ENCODE measurements at places on chromosomes 2 and 18.

- no peak for DNase-seq
Measured at GRCh38 chr2:43347746-43348145, 121.3 kb upstream of the ZFP36L2 start.

- DNase-seq: no peak
Measured at GRCh38 chr2:230703514-230703913, 9.1 kb upstream of the CAB39 start.

- DNase-seq: no peak
Measured at GRCh38 chr2:53690876-53691275, 76.7 kb upstream of the CHAC2 start.

GRCh38 chr2:74080346-74080745 lies 67.4 kb downstream of the BOLA3 start:
- DNase-seq: no peak

DNA sequence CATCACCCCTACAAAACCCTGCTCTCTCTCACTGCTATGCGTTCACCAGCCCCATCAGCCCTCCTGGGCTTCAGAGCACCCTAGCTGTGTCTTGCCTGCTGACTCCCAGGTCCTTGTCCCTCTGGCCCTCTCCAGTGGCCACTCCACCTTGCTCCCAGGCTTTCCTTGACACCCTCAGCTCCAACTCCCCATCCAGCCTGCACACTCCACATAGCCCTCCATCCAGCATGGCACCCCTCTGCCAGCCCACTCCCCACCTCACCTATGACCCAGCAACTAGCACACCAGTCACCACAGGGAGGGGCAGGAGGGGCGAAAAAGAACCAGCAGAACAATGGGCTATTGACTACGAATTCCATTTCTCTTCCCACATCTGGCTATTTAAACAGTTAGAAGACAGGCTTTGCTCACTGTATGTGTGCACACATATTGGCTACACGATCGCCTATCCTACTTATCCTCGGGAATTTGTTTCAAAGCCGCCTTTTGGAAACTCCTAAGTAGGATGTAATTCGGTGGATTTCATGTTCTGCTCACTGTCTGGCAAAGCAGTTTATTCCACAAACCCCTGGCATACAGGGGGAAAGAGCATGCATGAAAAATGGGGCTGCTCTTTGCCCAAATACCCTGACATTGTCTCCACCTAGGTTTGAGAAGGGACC lies 195.3 kb downstream of the SMAD2 start:
- no peak for DNase-seq

GRCh38 chr2:44689516-44689915 lies 252.0 kb upstream of the SIX3 start:
- no peak for DNase-seq

GRCh38 chr18:70387027-70387426 lies 98.2 kb downstream of the SOCS6 start:
- no peak for DNase-seq

DNA sequence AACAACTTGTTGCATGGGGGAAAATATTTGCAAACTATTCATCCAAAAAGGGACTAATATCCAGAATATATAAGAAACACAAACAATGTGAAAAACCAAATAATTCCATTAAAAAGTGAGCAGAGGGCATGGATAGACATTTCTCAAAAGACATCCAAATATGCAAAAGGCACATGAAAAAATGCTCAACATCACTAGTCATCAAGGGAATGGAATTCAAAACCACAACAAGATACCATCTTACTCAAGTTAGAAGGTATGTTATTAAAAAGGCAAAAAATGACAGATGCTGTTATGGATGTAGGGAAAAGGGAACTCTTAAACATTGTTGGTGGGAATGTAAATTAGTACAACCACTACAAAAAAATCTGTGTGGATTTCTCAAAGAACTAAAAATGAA lies 396.5 kb downstream of the CCDC85A start:
- DNase-seq: no peak

- DNase-seq: no peak
Measured at GRCh38 chr2:191703079-191703725, 25.3 kb downstream of the NABP1 start.

DNA sequence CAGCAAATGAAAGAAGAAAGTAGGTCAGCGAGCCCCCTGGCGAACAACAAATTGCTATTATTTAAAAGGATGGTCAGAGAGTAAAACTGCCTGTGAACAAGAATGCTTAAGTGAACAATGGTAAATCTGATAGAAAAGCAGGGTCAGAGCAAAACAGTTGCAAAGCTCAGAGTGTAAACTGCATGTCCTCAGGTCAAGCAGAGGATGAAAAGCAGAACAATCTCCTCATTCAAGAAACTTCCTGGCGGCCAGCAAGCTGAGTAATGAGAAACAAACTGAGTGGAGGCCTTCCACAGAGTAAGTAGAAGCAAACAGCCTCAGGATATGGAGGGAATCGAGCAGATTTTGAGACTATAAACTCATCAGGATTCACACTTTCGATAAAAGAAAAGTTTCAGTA lies 117.9 kb downstream of the PPP1R1C start:
- DNase-seq: no peak

- DNase-seq: no peak
Measured at GRCh38 chr18:33708876-33709275, 130.9 kb downstream of the ASXL3 start.

DNA sequence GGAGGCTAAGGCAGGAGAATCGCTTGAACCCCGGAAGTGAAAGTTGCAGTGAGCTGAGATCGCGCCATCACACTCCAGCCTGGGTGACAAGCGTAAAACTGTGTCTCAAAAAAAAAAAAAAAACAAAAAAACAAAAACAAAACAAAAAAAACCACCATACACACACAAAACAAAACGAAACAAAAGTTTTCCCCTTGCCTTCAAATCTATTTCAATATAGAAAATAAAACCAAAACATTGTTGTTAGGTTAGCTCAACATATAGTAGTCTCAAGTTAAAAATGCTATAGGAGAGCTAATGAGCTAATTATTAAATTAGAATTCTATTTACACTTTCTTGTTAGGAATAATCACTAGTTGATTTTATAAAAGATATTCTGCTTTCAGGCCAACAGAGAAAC lies 43.3 kb downstream of the FBXO11 start:
- DNase-seq: no peak

DNA sequence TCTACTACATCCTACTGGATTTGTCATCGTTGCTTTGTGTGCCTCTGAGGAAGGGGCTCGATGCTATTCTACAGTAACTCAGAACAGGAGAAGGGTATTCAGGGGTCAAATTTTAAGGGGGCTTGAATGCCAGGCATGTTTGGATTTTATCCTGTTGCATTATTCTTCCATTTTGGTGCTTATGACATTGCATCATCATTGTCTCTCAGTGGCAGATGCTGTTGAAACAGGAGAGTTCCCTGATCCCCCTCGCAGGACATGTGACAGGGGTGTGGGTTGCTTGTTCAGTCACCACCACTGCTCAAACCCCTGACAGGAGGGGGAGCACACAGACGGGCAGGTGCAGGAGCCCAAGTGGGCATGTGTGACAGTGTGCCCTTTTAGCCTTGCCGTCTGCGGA lies 156.7 kb downstream of the SLC4A3 start:
- DNase-seq: no peak

GRCh38 chr2:26519396-26520147 lies 41.6 kb upstream of the OTOF start:
- DNase-seq: no peak

GRCh38 chr18:8324343-8325065 lies 284.7 kb upstream of the RAB12 start:
- no peak for DNase-seq

Data from right forelimb (tissue), 1 donor.